Tongue (tissue), 3 donors: ENCODE measurements at places on chromosomes 3 and 15. TPM values are rescaled to one million over a fixed set of nuclear protein-coding genes. Genes with fewer than 3 reads are reported as not detected.

- no peak for DNase-seq
These were observed 2.3 kb downstream of the PPP2R3A start for GRCh38 chr3:135967867-135968266.

DNA sequence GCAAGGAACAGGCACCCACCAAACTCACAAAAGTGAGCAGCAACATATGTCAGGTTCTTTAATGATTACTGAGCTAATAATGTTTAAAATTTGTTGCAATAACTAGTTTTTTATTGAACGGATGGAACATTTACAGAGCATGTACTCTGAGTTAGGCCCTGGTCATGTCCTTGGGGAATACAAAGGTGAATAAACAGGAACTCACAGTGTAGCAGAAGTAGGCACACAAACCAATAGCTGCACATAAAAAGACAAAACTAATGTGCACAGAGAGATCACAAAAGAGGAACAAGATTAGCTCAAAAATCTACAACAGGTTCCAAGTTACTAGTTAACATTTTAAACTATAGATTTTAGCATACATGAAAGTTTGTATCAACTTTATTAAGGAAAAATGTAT, 505.3 kb upstream of the PPP2R3A start:
- no peak for DNase-seq

GRCh38 chr3:64056606-64057180, 33.4 kb upstream of the PSMD6 start:
- no peak for DNase-seq

DNA sequence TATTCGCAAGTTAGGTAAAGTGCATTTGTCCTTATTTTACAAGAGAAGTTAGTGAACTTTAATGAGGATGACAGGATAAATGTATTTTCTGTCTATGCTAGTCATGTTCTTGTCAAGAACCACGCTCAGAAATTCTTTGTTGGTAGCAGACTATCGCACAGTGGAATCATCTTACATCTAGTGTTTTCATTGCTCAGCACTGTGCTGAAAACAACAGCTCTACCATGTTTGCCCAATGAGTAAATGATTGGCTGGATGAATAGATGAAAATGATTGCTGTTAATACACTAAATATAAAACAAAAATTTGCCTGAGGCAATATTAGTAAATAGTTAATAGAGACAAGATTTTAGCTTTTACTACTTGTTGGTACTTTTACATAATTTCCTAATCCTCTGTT, 265.3 kb upstream of the GOLIM4 start:
- DNase-seq, result no peak

GRCh38 chr3:39385456-39386090, 2.4 kb downstream of the SLC25A38 start:
- no peak for DNase-seq

- no peak for DNase-seq
These were observed 35.0 kb downstream of the RFTN1 start for GRCh38 chr3:16478516-16478915.

DNA sequence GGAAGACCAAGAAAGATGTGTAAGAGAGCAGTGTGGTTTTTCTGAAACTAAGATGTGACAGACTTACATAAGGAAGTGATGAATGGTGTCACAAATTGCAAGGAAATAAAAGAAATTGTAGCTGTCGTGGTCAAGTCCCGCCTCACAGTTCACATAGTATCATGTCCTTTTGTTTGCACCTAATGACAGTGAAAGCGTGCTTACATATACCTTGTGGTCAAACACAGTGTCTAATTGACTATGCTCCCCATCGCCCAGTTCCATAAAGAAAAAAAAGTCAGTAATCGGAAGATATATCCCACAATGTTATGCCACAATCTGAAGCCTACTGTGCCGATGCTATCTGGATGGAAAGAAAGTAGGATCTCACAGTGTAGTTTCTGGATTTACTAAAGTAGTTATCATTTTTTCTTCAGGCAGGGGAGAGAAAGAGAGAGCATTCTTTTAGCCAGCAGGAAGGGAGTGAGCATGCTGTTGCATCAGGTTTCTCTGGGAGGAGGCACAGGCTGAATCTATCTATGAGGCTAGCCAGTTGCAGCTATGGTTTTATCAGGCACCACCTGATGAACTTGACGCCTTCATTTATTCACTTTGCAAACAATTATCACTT, 9.8 kb upstream of the PLSCR1 start:
- DNase-seq, result no peak

DNA sequence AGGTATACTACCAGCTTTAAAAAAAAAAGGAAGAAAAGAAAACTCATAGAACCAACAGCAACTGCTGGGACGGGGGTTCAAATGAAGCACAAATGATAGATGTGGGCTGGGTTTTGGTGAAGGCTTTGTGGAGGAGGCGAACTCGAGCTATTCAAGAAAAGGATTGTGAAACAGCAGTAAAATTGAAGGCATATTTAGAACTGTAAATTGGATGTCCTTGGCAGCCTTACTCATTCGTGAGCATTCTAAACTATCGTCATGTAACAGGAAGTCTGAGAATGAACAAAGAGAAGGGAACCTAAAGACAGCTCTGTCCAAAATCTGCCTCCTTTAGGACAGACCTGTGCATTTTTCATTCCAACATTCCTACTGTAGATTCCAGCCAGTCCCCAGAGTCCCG, 97.8 kb downstream of the LARS2 start:
- peak; percentile 37 for DNase-seq

DNA sequence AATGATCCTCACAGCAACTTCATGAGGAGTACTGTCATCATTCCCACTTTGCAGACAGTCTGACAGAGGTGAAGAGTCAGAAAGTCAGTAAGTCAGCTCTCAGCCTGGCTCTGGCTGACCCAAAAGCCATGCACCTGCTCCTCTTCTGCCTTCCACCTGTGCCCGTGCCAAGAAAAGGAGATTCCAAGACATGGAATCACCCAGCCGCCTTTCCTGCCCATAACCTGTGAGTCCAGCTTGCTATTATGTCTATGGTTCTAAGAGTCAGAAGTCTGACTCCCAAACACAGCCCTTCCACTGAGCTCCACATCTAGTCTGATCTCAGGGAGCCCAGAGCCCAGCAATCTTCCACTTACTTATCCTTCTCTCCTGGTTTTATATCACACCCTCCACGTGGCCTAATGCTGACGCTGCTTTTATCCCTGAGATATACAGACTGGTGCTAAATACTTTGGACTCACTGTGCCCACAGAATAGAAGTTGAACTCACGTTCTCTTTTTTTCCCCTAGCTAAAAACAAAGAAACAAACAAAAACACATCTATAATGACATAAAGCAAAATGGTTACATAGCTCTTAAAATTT, 66.0 kb downstream of the PLD1 start:
- no peak for DNase-seq

DNA sequence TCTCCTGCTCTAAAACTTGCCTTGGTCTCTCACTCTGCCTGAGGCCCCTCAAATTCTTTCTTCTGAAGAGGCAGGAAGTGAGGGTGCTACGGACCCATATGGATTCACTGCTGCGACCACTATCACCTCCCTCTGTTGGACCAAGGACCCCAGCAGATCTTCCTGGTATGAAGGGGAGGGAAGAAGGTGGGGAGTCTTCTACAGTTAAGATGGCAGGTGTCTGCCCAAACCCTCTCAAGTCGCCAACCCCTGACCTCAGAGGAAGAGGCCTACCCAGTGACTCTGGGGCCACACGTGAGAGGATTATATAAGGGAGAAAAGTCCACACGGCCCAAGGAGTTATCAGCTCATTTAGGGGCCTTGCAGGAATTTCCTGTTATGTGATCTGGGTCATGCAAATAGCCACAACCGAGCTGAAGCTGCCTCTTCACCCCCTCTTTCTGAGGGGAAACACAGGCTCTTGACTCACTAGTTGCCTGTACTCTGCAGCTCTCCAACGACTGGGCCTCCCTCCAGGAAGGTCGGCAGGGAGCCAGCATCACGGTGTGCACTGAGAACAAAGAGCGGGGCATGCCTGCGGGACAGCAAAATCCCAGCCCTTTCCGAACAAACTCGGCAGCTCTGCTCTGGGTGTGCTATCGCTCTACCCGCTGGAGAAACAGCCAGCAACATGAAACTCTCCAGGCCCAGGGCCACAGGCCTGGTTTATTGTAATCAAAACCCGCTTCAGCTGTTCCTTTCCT, 116.0 kb downstream of the XXYLT1 start:
- DNase-seq, result peak; percentile 95

- DNase-seq, result no peak
These were observed 238.5 kb downstream of the NSUN3 start for GRCh38 chr3:94301366-94301765.

GRCh38 chr3:139301183-139301582, 42.6 kb upstream of the MRPS22 start:
- DNase-seq, result no peak

IMPG2 gene
- total RNA-seq, result 2.1 TPM

NOP10 gene
- total RNA-seq, result 64.8 TPM

TMEM158 gene
- total RNA-seq, result 2.4 TPM

PLSCR5 gene
- not detected for total RNA-seq

VGLL4 gene
- total RNA-seq, result 75.6 TPM

ADCY5 gene
- 11.1 TPM for total RNA-seq

GASK1A gene
- total RNA-seq, result 11.2 TPM
